Right renal cortex interstitium (tissue), 3 donors: ENCODE measurements at places on chromosomes 13 and 19.

DNA sequence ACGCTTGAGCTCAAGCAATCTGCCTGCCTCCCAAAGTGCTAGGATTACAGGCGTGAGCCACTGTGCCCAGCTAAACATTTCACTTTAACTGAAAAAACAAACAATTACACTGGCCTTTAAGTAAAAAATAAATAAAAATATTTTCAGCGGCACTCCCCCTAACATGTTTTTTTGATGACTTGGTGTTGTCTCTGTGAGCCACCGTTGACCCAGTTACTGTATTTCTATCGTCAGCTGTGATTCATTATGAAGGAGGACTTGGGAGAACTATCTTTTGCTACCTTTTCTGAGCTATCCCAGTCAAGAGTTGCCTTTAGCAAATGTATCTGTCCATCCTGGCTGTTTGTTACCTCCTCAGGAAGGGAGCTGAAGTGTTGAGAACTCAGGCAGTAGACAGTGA is 18.5 kb upstream of the C19orf33 start:
- DNase-seq = no peak

GRCh38 chr13:21897161-21897560 is 226.3 kb downstream of the FGF9 start:
- DNase-seq = no peak

DNA sequence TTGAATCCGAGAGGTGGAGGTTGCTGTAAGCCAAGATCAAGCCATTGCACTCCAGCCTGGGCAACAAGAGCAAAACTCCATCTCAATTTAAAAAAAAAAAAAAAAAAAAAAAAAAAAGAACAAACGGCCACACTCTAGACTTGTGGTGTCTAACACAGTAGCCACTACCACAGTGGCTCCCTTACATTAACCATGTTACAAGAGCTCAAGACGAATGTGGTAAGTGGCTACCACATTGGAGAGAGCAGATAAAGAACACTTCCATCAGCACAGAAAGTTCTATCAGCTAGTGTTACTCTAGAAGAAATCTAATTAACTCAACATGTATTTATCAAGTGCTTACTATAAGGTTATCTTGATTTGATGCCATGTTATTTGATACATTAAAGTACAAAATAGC is 11.5 kb downstream of the XPO4 start:
- no peak for DNase-seq

GRCh38 chr13:112783135-112783977 is 93.5 kb downstream of the ATP11A start:
- DNase-seq = no peak

GRCh38 chr13:34002141-34002540 is 184.2 kb downstream of the RFC3 start:
- no peak for DNase-seq

GRCh38 chr19:33416307-33417215 is 43.1 kb downstream of the CEBPG start:
- no peak for DNase-seq

GRCh38 chr19:51359294-51359693 is 6.9 kb downstream of the ETFB start:
- DNase-seq = no peak

- DNase-seq = no peak
These were observed 2.2 kb downstream of the ZNF83 start for GRCh38 chr19:52635786-52636570.

GRCh38 chr19:3646336-3647092 is 19.9 kb upstream of the CACTIN start:
- DNase-seq = no peak

DNA sequence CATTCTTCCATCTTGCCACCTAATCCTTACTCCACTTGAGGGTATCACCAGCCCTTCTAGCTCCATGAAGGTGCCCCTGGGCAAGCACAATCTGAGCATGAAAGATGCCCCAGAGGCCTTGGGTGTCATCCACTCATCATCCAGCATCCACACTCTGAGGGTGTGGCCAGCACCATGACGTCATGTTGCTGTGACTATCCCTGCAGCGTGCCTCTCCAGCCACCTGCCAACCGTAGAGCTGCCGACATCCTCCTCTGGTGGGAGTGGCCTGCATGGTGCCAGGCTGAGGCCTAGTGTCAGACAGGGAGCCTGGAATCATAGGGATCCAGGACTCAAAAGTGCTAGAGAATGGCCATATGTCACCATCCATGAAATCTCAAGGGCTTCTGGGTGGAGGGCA is 3.1 kb upstream of the KLK3 start:
- no peak for DNase-seq

DNA sequence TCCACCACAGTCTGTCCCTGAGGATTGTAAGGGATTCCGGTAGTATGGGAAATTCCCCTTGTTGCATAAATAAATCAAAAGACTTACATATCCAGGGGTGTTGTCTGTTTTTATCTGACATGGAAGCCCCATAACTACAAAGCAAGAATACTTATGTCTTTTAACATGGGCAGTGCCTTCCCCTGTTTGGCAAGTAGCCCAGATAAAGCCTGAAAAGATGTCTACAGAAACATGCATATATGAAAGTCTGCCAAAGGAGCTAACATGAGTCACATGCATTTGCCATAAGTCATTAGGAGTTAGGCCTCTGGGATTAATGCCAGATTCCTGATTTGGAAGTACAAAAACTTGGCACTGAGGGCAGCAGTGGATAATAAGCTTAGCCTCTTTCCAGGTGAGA is 62.1 kb downstream of the ZNF737 start:
- no peak for DNase-seq

- DNase-seq = no peak
These were observed 621 bp upstream of the TGDS start for GRCh38 chr13:94596575-94596971.

- no peak for DNase-seq
These were observed 11.1 kb upstream of the NFIX start for GRCh38 chr19:12984143-12984627.

DNA sequence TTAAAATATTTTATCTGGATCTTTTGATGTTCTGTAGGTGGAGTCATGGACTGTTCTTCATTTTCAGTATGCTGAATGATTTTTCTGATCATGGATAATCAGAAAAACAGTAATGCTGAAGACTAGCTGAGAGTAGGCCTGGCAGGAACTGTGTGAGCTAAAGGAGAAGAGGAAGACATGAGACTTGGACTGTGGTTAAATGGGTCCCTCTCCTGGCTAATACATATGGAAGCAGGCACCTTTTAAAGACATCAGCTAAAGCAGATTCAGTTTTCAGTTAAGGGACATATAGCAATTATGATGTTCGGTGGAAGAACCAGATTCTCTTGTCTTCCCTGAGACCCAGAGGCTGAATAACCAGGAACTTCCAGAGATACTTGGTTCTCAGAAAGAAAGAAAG is 169.4 kb downstream of the OLFM4 start:
- no peak for DNase-seq

DNA sequence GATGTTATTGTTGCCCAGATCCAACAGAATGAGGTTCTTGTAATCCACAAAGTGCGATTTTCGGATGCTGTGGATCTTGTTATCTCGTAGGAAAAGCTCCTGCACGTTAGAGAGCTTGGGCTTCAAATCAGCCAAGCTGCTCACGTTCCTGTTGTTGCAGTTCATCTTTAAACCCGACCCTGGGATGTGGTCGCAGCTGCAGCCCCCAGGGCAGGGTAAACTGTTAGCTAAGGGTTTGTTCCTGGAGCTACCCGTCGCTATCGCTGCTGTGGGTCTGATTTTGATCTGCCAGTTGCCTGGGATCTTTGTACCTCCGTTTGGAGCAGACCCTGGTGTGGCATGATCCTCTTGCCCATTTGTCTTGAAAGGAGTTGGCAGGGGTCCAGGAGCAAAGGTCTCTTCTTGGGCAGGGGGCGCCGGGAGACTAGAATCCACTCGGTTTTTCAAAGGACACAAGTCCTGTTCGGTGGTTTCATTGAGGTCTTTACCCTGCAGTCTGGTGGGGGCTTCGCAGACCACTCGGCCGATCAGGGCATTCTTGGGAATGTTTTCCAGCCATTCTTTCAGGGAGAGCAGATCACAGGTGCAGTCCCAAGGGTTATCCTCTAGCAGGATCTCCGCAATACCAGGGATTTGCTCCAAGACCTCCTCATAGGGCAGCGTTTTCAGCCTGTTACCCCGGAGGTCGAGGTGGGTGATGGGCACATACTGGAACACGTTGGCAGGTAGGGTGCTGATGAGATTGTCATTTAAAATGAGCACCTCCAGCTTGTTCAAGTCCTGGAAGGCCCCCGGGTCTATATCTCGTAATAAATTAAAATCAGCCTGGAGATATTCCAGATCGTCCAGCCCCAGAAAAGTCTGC is 1.8 kb downstream of the SLITRK1 start:
- DNase-seq = no peak

- no peak for DNase-seq
These were observed 6.1 kb downstream of the SH2D3A start for GRCh38 chr19:6761053-6761676.
